Peyer's patch (tissue), 4 donors: ENCODE measurements at places on chromosomes 2 and 18. TPM values are rescaled to one million over a fixed set of nuclear protein-coding genes. Genes with fewer than 3 reads are reported as not detected.

Gene UGT1A1
- total RNA-seq = 72.9 TPM

Gene FBXO41
- 12.4 TPM for total RNA-seq

Gene ATP8B1
- 115 TPM for total RNA-seq

Gene HOXD12
- not detected for total RNA-seq

Gene POTEJ
- total RNA-seq = 1.7 TPM

Gene TRAK2
- 69.3 TPM for total RNA-seq

Gene KCNG2
- 3.8 TPM for total RNA-seq

Gene GPR35
- total RNA-seq = 257 TPM

Gene ANO7
- 104 TPM for total RNA-seq

Gene LHCGR
- total RNA-seq = not detected

Gene NT5C1B
- not detected for total RNA-seq

Gene AQP4
- total RNA-seq = not detected

Gene GALR1
- not detected for total RNA-seq

Gene SLC9A2
- 19.8 TPM for total RNA-seq

Gene CYS1
- total RNA-seq = not detected

Gene CCDC150
- total RNA-seq = 15.5 TPM

Gene NYAP2
- total RNA-seq = not detected

Gene PRSS56
- not detected for total RNA-seq

Gene CFAP53
- not detected for total RNA-seq

Gene ASB18
- total RNA-seq = not detected

Gene NTSR2
- total RNA-seq = not detected

Gene IL1F10
- not detected for total RNA-seq

Gene LPIN1
- 28.7 TPM for total RNA-seq

Gene CYRIA
- 0.53 TPM for total RNA-seq

Gene TMBIM1
- total RNA-seq = 229 TPM

Gene RSAD2
- total RNA-seq = 2.3 TPM

Gene NEU2
- not detected for total RNA-seq

Gene ATOH8
- 9.8 TPM for total RNA-seq

Gene UGT1A8
- total RNA-seq = 2.5 TPM

Gene KCNIP3
- total RNA-seq = 11.4 TPM

Gene RBFA
- total RNA-seq = 2.5 TPM

Gene SLC4A5
- 14.9 TPM for total RNA-seq

Gene DSG4
- 0.35 TPM for total RNA-seq

Gene OXER1
- 8.3 TPM for total RNA-seq

Gene THSD7B
- 0.80 TPM for total RNA-seq

Gene ACMSD
- not detected for total RNA-seq

Gene HOXD1
- 9.6 TPM for total RNA-seq

Gene AFF3
- 11.2 TPM for total RNA-seq

Gene UCN
- total RNA-seq = 2.3 TPM

Gene TTLL4
- 14.9 TPM for total RNA-seq
